NCI-H187 treated with DMSO at 0.1 percent for 48 hours (cell line): ENCODE measurements at places on chromosomes 12 and 14.

GRCh38 chr12:131089531-131090273, 136.0 kb downstream of the ADGRD1 start:
- no peak for DNase-seq

DNA sequence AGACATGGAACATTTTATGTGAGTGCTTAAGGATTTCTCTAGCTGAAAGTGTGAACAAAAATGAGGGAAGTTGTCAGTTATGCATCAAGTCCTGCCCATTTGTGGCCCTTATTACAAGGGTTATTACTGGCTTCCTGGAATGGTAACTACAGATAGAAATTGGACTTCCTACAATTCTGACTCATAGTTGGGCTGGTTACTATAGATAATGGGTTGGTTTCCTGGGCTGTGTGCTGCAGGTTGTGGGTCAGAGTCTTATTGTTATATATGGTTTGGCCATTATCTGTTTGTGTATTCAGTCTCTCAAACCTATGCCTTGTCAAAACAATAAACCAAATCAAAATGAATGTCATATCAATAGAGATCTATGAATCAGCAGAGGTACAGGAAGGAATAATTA, 313.7 kb downstream of the ADAMTS20 start:
- DNase-seq: no peak

DNA sequence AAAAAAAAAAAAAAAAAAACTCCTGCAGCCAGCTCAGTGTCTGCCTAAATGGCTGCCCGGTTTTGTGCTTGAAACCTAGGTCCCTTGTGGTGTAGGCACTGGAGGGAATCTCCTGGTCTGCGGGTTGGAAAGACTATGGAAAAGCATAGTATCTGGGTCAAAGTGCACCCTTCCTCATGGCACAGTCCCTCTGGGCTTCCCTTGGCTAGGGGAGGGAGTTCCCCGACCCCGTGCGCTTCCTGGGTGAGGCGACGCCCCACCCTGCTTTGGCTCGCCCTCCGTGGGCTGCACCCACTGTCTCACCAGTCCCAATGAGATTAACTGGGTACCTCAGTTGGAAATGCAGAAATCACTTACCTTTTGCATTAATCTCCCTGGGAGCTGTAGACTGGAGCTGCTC, 14.3 kb downstream of the PTCSC3 start:
- DNase-seq: no peak

GRCh38 chr12:19856389-19856788, 417.1 kb downstream of the AEBP2 start:
- no peak for DNase-seq

DNA sequence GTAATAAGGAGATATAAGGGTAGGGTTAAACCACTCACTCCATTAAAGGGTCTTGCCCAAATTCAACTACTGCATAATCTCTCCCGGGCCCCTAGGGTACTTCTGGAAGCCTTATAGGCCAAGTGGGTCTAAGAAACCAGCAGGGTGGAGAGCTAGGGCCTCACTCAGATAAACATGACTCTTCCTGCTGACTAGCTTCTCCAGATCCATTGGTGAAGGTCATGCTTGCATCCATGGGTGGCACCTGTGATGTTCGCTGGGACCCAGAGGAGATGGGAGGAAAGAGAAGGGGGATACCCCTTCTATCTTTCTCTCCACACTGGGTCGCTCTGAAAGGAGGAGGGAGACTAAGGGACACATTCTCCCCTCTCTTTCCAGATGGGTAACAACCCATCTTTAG, 36.1 kb upstream of the HIGD1C start:
- no peak for DNase-seq

- DNase-seq: no peak
These were observed 231.0 kb downstream of the ALG10B start for GRCh38 chr12:38547586-38547985.

DNA sequence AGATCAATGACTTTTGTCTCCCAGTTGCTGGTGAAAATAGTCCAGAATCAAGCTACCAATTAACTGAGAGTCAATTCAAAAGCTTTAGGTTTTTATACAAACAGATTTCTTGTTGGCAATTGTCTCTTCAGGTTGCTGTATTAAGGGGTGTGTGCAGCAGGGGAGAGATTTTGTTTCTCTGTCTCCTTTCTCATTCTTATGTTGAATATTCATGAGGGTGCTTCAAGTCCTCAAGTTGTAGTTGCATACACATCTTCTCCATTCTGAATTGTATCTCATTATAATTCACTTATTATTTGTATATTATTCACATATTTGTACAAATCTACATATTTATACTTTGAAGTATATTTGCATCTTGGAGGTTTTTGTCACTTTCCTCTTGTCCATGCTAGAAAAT, 126.7 kb upstream of the PTPRQ start:
- DNase-seq: no peak
